T-helper 22 cell (primary cell): ENCODE measurements at places on chromosomes 2 and 18.

DNA sequence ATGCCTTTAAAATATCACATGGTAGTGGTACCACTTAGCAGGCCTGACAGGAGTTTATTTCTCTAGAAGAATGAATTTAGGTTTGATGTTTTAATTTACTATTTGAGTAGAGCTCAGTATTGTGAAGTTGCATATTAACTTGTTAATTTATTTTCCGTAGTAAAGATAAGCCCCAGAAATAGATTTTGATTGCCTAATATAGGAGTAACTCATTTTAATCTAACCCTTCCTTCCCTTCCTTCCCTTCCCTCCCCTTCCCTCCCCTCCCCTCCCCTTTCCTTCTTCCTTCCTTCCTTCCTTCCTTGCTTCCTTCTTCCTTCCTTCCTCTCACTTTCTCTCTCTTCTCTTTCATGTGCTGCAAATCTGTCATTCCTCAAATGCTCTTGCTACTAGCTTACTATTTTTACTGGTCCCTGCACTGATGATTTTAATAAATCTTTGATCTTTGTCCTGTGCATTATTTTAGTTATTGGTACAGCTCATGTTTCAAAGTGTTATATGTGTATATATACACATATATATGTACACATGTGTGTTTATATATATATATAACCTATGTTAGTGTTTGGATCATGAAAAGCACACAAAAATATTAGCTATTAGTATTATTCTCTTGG lies 862.6 kb upstream of the CNTNAP5 start:
- no peak for DNase-seq

GRCh38 chr2:209511637-209512036 lies 87.8 kb downstream of the MAP2 start:
- DNase-seq: no peak

DNA sequence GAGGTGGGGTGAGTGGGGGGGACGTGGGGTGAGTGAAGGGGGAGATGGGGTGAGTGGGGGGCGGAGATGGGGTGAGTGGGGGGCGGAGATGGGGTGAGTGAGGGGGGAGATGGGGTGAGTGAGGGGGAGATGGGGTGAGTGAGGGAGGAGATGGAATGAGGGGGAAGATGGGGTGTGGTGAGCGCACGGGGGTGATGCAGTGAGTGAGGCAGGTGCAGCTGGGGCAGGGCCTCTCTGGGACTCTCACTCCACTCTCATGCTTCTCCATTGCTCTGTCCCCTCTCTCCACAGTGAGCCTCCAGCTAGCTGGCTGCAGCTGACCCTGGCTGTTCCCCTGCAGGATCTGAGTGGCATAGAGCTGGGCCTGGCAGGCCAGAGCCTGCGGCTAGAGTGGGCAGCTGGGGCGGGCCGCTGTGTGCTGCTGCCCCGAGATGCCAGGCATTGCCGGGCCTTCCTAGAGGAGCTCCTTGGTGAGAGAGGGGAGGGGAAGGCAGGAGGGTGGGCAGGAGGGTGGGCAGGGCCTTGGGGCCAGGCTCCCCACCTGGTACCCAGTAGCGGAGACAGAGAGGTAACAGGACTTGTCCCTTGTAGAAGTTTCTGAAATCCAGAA lies 13.9 kb upstream of the SLC4A3 start:
- DNase-seq: no peak

DNA sequence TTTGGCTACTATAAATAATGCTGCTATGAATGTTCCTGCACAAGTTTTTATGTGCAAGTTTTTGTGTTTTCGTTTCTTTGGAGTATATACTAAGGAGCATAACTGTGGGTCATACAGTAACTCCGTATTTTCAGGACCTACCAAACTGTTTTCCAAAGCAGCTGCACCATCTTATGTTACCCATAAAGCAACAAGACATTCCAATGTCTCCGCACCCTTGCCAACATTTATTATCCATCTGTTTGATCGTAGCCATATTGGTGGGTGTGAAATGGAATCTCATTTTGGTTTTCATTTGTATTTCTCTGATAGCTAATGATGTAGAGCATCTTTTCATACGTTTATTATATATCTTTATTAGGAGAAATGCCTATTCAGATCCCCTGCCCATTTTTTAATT lies 13.8 kb downstream of the TMEM131 start:
- DNase-seq: no peak

DNA sequence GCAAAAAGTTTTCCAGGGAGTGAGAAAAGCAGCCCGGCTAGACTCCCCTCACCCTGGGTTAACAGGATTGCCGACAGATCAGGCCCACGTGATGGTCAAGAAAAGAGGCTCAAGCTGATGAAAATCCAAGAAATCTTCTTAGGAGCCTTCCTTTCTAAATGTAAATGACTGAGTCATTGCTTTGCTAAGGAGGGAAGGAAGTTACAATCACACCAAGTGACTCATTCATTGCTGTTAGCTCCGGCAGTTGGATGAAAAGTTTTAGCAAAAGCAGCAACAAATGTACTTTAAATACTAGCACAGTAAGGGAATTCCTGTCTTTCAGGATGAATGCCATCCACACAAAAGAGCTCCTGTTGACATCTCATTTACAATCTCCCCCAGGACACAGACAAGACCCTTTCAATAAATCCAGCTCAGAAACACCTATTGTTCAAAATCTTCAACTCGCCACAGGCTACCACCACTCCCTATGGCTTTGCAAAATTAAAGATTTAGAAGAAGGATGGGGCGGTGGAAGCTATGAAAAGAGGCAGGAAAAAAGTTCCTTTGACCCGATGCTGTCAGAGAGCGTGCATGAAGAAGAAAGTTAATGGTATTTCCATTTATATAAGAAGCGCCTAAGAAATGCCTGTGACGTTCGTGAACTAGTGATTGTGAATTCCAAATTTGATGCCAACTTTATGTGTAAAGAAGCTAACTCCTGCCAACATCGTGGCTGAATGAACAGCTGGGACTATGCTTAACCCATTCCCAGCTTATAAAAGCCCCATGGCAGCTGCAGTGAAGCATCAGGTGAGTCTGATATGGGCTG lies 153.7 kb downstream of the TGIF1 start:
- no peak for DNase-seq

- DNase-seq: no peak
Measured at GRCh38 chr2:144516411-144516980, 3.4 kb downstream of the ZEB2 start.

GRCh38 chr2:63888490-63889402 lies 47.0 kb downstream of the UGP2 start:
- no peak for DNase-seq

GRCh38 chr2:46779447-46779941 lies 136.1 kb downstream of the MCFD2 start:
- no peak for DNase-seq

DNA sequence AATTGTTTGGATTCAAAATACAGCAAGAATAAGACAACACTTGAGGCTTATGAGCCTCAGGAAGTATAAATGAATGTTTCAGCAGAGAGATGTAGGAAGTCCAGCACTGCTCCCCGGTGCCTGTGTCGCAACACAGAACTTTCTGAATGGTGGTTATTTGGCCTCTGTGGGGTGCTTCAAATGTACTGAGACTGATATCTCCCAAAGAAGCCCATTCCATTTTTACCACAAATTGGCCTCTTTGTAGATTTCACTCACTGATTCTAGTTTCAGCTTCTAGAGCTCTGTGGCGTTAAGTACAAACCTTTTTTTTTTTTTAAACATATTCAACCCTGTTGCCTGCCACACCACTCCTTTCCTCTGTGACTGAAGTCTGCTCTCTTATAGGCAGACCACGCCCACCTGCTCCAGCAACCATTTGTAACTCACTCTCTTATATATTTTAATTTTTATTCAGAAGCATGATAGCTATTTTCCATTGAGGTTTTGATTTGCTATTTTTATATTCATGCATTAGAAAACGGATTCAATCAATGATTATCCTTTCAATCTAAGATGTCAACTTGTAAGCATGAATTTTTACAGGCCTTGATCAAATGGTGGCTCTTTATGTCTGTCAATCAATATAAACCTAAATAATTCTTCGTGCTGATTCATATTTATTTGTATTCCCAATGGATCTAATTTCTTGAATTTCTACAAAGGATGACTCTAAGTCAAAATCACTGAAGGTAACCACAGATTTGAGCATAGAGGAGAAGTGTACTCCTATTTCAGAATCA lies 277.1 kb upstream of the CCDC68 start:
- no peak for DNase-seq

GRCh38 chr18:25686960-25687500 lies 335.1 kb upstream of the ZNF521 start:
- DNase-seq: no peak

GRCh38 chr2:33409417-33409955 lies 67.0 kb upstream of the RASGRP3 start:
- DNase-seq: no peak

DNA sequence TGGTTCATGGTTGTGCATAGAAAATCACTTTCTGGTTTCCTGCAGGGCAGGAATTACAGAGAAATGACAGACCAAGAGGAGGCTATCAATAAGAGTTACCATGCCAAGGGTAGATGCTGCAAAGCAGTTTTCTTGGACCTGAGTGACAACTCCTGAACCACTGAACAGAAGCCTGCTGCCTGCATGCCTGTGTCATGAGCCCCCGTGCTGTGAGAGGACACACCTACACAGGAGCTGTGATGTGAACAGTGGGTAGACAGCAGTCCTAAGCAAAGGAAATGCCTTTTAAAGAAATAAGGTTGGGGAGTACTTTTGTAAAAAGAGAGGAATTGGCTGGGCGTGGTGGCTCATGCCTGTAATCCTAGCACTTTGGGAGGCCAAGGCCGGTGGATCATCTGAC lies 54.2 kb upstream of the CREB1 start:
- DNase-seq: no peak

GRCh38 chr2:140348826-140349225 lies 1568.6 kb upstream of the NXPH2 start:
- DNase-seq: no peak

- DNase-seq: no peak
Measured at GRCh38 chr2:220544049-220544448, 916.6 kb downstream of the SLC4A3 start.

DNA sequence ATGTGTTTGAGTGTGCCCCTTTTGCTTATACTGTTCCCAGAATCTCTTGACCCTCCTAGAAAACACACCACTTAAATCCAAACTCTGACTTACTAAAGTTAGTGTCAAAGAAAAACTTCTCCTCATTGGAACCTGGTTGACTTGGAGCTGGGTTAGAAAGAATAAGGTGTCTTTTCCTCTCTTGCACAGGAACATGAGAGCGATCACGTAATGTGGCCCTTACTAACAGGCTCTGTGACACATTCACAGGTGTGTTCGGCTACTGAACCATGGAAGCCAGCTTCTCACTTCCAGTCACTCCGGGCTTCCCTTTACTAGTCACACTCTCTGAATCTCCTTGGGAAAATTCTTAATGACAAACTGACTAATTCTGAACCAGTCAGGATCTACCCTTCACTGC lies 5.4 kb upstream of the POU3F3 start:
- DNase-seq: no peak

GRCh38 chr2:65129286-65129825 lies 550 bp downstream of the RAB1A start:
- peak; percentile 1 for DNase-seq

DNA sequence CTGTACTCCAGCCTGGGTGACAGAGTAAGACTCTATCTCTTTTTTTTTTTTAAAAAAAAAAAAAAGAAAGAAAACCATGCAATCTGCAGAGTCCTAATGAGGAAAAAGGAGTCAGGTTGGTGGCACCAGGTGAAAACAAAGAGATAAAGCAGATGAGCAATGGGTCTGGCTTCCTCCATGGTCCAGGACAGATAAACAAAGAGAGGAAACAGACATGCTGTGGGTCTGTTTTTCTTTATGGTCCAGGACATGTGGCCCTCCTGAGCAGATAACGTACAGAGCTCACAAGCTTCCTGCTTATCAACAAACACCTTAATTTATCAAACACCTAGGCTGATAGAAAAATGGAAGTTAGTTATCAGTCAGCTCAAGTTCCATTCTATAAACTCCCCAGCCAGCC lies 24.4 kb upstream of the TUBB6 start:
- no peak for DNase-seq

DNA sequence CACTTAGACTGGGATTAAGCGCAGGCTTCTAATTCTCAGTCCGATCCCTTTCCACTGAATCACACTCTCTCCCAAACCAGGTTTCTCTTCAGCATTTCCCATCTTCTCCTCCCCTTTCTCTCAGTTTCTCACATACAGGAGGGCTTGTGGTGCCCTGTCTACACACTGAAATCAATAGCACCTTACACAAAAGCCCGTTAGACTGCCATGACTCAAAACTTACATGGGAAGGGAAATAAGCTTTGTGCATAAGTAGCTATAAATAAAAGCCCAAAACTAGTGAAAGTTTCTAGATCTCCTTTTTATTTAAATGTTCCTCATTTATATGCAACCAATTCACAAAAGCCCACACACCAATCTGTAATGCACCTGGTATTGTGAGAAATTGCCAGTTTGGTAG lies 318.4 kb downstream of the TXNL1 start:
- no peak for DNase-seq

DNA sequence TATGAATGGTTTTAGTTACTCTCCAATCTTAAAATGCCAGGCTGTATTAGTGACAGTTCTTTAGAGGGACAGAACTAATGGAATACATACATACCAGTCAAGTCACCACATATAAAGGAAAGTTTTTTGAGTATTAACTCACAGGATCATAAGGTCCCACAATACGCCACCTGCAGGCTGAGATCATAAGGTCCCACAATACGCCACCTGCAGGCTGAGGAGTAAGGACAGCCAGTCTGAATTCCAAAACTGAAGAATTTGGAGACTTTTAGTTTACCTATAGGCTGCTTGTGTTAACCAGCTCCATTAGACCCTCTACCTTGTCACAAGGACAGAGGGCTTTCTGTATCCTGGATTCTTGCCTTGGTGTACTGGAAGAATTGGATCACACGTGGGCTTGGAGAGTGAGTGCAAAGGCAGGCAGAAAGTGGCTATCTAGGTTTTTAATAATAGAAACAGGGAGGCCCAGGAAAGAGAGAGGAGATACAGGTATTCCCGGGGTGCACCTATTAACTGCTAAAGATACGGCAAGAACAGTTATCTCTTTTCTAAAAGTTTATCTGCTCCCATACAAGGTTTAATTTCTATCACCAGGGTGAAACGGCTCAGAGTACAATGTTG lies 234.9 kb upstream of the CYRIA start:
- no peak for DNase-seq

DNA sequence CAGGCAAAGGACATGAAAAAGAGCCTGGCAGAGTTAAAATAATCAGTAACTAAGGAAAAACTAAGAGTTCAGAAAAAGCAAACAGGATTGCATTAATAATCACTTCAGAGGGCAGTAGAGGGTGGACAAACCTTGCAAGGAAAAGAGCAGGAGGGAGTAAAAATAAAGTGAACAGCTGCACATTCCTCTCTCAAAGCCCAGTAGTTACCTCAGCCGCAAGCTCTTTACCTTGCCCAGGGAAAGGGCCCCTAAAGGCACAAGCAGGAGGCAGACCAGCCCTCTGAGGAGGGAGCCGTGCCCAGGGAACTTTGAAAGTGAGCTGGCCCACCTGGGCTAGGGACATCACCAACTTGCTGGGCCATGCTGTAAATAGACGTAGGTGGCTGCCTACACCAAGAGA lies 196.9 kb downstream of the C1D start:
- DNase-seq: no peak
